Left renal cortex interstitium (tissue), 4 donors: ENCODE measurements at places on chromosomes 5 and 9. TPM values are rescaled to one million over a fixed set of nuclear protein-coding genes. Genes with fewer than 3 reads are reported as not detected.

SOWAHA gene
- 4.7 TPM for polyA plus RNA-seq

PRRT1B gene
- polyA plus RNA-seq, result 0.79 TPM

SLC6A19 gene
- polyA plus RNA-seq, result 72.8 TPM

PAPPA gene
- 4.5 TPM for polyA plus RNA-seq

BTNL3 gene
- polyA plus RNA-seq, result 0.31 TPM

SOHLH1 gene
- polyA plus RNA-seq, result not detected

ANXA2R gene
- polyA plus RNA-seq, result 1.5 TPM

EPB41L4A gene
- 26.8 TPM for polyA plus RNA-seq

MAMDC2 gene
- 6.6 TPM for polyA plus RNA-seq

ADAMTS2 gene
- 15.9 TPM for polyA plus RNA-seq

AFAP1L1 gene
- 17.5 TPM for polyA plus RNA-seq

SPATA31E1 gene
- polyA plus RNA-seq, result not detected

ALAD gene
- polyA plus RNA-seq, result 37.0 TPM

NR5A1 gene
- polyA plus RNA-seq, result not detected

JAKMIP2 gene
- 4.6 TPM for polyA plus RNA-seq

GAPT gene
- polyA plus RNA-seq, result 0.68 TPM

FRMPD1 gene
- polyA plus RNA-seq, result 0.82 TPM
